ENCODE measurements at places on chromosomes 4 and X. TPM values are rescaled to one million over a fixed set of nuclear protein-coding genes. Genes with fewer than 3 reads are reported as not detected.
A peak's percentile ranks its signal among the peaks of the same experiment; 100 is the strongest.

DNA sequence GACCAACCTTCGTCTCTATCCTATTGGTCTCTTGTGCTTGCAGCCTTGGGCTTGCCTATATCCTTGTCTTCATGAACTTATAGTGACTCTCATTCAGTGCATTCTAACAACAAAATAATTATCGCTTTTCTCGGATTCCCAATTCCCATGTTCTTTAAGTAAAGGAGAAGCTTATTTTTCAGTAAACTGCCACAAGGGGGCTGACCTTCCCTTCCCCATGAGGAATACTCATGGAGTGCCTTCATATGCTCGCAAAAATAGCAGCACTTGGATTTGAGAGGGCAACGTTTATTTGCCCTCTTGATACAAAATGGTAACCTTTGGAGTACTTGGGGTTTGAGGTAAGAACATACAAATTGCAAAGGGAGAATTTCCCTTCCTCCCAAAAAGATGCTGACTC lies 183.2 kb upstream of the TENT5D start:
- DNase-seq = no peak

The ESX1 gene
- polyA plus RNA-seq = not detected

DNA sequence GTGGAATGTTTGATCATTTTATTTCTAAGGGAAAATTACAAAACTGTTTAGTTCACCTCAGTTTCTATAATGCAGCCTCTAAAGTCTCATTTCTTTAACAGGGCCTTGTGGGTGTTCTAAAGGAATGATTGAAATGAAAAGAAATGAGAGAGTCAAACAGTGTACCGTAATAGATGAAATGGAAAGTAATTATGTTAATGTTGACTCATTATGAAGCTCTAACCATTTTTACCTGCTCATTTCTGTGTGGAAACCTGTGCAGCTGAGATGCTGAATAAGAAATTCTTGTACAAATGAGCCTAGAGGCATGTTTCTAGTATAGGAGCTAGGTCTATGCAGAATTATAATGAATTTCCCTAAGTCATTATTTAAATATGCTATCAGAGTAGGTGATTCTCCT lies 45.2 kb upstream of the RPA4 start:
- no peak for DNase-seq

- peak; percentile 4 for DNase-seq
Observed at GRCh38 chrX:119201570-119201969, 34.5 kb upstream of the PGRMC1 start.

The GLRA3 gene
- not detected for polyA plus RNA-seq

The GAGE1 gene
- not detected for polyA plus RNA-seq

DNA sequence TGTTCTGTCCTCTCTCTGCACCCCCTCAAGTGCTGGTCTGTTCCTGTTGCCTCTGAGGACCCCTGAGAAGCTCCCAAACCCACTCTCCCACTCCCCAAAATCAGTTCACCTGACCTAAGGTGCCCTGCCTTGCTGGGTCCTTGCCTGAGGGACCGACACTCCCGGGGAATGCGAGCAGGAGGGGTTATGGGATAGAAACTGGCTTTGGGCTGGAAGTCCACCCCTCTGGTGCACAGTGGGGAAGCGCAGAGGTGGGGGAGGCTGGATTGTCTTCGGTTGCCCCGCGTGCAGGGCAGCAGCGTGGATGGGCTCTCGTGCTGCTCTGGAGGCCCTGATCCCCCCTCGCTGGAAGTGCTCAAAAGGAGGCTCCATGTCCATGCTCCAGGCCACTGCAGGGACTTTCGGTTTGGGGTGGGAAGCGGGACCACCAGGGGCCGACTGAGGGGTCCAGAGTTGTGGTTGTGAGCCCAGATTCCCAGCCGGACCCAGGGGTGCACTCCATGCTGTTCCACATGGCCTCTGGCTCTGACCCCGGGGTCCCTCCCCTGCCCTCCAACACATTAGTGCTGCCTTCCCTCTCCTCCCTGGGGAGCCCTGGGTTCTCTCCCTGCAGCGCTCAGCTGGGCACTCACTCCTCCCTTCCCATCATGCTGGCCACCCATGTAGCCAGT lies 7.6 kb downstream of the SORCS2 start:
- no peak for DNase-seq

DNA sequence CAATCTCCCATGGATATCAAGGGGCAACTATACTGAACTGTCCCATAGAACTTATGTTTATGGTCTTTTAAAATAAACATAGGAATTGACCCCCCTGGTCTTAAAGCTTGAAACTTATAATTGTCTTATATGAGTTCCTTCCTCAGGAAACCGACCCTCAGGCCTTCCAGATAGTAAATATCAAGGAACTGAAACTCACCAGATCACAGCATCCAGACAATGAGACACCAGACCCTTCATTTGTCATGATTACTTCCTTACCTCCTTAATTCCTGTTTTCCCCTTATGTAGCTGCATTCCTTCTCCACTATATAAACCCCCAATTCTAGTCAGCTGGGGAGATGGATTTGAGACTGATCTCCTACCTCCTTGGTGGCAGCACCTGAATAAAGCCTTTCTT lies 94.8 kb upstream of the GRPR start:
- DNase-seq = no peak

The PLXNB3 gene
- polyA plus RNA-seq = 22.3 TPM

The SHISA3 gene
- 0.77 TPM for polyA plus RNA-seq

- DNase-seq = no peak
Observed at GRCh38 chr4:91267543-91267942, 1036.2 kb upstream of the GRID2 start.

DNA sequence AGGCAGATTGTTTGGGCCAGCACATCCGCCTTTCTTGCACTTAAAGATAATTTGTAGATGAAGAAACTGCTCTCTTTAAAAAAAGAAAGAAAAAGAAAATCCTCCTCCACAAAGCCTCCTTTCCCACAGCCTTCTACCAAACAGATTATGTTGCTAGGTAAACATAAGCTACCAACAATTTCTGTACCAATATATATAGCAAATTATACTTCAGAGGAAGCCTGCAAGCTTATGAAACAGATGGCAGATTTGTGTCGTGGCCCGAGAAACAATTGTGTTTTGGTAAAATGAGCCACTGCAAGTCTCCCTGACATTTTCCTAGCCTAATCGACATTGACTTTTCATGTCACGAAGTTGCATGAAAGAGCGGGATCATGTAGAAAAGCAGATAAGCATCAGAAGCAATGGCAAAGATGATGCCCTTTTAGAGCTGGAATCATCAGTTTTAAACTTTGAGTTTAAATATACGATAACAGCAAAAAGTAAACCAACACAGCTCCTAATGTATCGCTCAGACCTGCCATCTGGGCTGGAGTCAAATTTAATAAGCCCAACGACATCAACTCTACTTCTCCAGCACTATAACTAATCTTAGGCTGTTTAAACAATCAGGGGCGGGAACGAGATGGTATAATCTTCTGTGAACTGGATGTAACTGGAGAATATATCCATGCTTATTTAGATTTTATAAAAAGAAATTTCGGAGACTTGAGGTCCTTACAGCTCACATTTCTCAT lies 94.9 kb upstream of the PLAC1 start:
- no peak for DNase-seq

The ITM2A gene
- not detected for polyA plus RNA-seq

The CLGN gene
- 0.55 TPM for polyA plus RNA-seq

GRCh38 chrX:75582511-75582910 lies 59.7 kb upstream of the ZDHHC15 start:
- DNase-seq = no peak

The TRMT10A gene
- 2.0 TPM for polyA plus RNA-seq

The FREM3 gene
- polyA plus RNA-seq = not detected

DNA sequence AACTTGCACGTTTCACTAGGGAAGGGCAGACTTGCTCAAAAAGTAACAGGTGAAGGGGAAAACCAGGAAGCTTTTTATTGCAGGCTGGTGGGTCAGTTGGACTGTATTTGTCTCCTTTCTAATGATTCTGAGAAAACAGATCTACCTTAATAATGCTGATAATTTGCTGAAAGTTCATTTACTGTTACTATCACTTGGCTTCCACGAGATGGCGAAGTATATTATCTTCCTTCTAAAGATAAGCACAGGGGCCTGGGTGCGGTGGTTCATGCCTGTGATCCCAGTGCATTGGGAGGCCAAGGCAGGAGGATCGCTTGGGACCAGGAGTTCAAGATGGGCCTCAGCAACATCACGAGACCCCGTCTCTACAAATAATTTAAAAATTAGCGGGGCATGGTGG lies 16.4 kb downstream of the CCKAR start:
- DNase-seq = no peak

- DNase-seq = no peak
Observed at GRCh38 chr4:153383131-153383530, 38.6 kb downstream of the MND1 start.

GRCh38 chr4:1378559-1379231 lies 27.5 kb downstream of the NKX1-1 start:
- DNase-seq = no peak
